Activated CD4-positive, alpha-beta memory T cell treated with anti-CD3 and anti-CD28 coated beads for 36 hours (primary cell): ENCODE measurements at places on chromosomes 6 and 20. TPM values are rescaled to one million over a fixed set of nuclear protein-coding genes. Genes with fewer than 3 reads are reported as not detected.

Gene PKHD1
- not detected for total RNA-seq

Gene RIPOR3
- not detected for total RNA-seq

DNA sequence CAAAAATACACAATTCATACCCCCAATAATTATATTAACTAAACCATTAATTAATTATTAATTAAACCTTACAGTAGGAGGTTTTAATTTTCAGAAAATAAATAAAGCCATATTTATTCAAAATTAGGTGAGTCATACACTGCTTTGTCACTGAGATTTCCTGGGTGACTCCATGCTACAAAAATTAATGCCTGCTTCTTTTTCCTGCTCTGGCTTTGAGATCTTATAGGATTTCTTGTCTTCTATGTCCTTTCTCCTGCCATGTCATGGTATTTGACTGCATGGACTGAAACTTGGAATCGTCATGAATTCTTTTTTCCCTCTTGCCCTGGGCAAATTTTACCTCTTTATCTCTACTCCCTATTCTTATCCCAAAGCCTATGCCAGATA lies 133.2 kb downstream of the PHACTR1 start:
- H3K27me3 ChIP-seq, result peaks cover 12% of the 10 kb centered on the region
- no peak overlapping the region for H3K27ac ChIP-seq
- no peak overlapping the region for H3K4me3 ChIP-seq
- H3K36me3 ChIP-seq, result no peaks in the 10 kb centered on the region

Gene MATN4
- 0.70 TPM for total RNA-seq
